Small intestine (tissue), 16 donors: ENCODE measurements at places on chromosomes 3 and 15. TPM values are rescaled to one million over a fixed set of nuclear protein-coding genes. Genes with fewer than 3 reads are reported as not detected.

The TIGIT gene
- polyA plus RNA-seq = 0.45 TPM

The AGBL1 gene
- polyA plus RNA-seq = 0.04 TPM

DNA sequence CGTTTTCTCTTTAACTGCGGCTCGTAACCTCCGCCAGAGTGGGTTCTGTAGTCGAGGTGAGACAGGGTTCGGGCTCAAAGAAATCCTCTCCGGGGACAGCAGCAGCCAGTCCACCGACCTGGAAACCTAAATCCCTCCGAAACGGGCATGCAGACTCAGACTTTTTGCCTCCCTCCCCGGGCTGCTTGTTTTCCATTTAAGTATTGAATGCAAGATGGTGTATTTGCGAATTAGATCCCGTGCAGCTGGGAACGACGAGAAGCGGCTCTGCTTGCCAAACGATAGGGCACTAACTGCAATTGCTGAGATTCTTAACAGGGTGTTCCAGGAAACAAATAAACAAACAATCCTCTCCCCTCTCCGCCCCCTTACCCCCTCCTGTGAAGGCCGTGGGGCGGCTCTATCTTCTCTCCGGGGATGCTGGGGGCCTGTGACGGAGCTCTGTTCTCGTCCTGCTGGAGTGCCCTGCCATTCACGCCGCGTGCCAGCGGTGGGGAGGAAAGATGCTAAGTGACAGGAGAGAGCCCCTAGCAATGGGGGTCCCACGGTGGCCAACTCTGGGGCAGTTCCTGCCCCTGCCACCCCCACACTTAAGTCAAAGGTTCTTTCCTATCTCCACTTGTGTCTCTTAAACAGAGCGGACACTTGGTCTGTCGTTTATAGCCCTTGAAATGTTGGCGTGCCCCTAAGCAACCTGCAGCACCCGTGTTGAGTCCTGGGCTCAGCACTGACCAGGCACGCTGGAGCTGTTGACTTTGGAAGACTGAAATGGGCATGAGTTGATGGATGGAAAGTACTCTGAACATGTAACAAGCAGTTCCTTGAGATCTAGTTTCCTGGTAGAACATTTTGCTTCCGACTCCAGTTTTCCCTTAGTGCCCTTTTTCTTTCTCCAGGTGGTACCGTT, 1.3 kb upstream of the ETV5 start:
- DNase-seq = no peak

GRCh38 chr3:177041021-177041729, 156.1 kb downstream of the TBL1XR1 start:
- no peak for DNase-seq

DNA sequence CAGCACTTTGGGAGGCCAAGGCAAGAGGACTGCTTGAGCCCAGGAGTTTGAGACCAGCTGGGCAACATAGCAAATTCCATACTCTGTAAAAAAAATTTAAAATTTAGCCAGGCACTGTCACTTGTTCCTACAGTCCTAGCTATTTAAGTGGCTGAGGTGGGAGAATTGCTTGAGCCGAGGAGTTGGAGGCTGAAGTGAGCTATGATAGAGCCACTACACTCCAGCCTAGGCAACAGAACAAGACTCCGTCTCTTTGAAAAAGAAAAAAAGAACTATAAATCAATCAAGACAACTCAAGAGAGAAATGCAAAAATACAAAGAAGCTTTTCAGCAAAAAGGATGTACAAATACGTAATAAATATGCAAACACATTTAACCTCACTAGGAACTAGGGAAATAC, 78.8 kb downstream of the TJP1 start:
- no peak for DNase-seq

GRCh38 chr3:110620118-110620517, 451.5 kb upstream of the NECTIN3 start:
- no peak for DNase-seq

- no peak for DNase-seq
Measured at GRCh38 chr3:128201158-128201755, 48.0 kb downstream of the EEFSEC start.
